ENCODE measurements at places on chromosomes 7 and 10. TPM values are rescaled to one million over a fixed set of nuclear protein-coding genes. Genes with fewer than 3 reads are reported as not detected.

Gene GIMAP8
- under 0.01 TPM for total RNA-seq

Gene CPN1
- total RNA-seq = not detected

Gene CLRN3
- total RNA-seq = not detected

Gene EIF5AL1
- total RNA-seq = 0.09 TPM

Gene CYP3A7
- 1.1 TPM for total RNA-seq

Gene NPY4R
- not detected for total RNA-seq

Gene JCAD
- total RNA-seq = 4.3 TPM

Gene SLIT1
- total RNA-seq = under 0.01 TPM
